Kidney (tissue), 22 donors: ENCODE measurements at places on chromosomes 7 and 10. TPM values are rescaled to one million over a fixed set of nuclear protein-coding genes. Genes with fewer than 3 reads are reported as not detected.

DNA sequence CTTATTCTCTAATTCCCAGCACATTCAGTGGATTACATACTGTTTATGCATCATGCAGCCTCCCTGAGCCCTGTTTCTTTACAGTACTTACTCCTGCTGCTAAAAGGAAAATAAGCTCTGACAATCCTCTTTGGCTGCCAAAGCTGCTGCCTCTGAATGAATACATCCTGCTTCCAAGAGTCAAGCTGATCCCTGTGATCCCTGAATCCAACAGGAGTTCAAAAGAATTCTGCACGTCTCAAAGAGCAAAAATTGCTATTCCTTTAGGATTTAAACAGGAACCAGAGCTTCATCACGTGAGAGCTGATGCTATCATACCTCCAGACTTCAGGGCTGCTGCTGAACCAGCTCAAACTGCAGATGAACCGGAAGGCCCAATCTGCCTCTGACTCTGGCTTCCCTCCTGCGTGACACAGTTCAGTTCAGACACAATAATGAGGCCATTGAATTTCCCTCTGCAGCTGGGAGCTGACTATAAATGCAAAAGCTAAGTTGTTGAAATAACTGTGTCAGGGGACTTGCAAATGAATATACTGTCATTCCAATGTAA, 851.0 kb upstream of the PHF14 start:
- no peaks in the 10 kb centered on the region for H3K4me1 ChIP-seq
- H3K4me3 ChIP-seq, result no peak overlapping the region
- H3K27ac ChIP-seq, result no peak overlapping the region
- no peaks in the 10 kb centered on the region for H3K36me3 ChIP-seq
- H3K27me3 ChIP-seq, result no peaks in the 10 kb centered on the region

The WNT2 gene
- total RNA-seq, result 0.57 TPM

GRCh38 chr10:70357565-70357964, 24.9 kb downstream of the LRRC20 start:
- peak; percentile 9 for DNase-seq
- no peak overlapping the region for H3K27ac ChIP-seq
- no peak overlapping the region for H3K4me3 ChIP-seq
- H3K27me3 ChIP-seq, result no peaks in the 10 kb centered on the region
- no peaks in the 10 kb centered on the region for H3K4me1 ChIP-seq

The PALD1 gene
- total RNA-seq, result 14.4 TPM

DNA sequence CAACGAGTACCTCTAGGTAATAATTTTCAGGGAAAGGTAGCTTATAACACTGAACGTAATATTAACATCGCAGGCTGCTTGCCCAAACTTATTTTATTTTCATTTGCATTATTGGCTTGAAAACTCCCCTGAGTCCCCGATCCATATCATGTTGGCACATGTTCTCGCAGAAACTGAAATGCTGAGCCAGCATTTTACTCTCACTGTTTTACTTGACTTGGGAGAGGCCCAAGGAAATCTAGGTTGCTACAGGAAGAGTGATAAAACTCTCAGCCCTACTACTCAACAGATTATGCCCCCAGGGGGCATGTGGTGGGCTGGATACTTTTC, 183.5 kb upstream of the HABP2 start:
- H3K4me1 ChIP-seq, result no peaks in the 10 kb centered on the region
- no peak for DNase-seq
- no peaks in the 10 kb centered on the region for H3K36me3 ChIP-seq
- no peaks in the 10 kb centered on the region for H3K27me3 ChIP-seq
- no peak overlapping the region for H3K4me3 ChIP-seq

- no peak overlapping the region for H3K27ac ChIP-seq
- no peaks in the 10 kb centered on the region for H3K4me1 ChIP-seq
- H3K36me3 ChIP-seq, result no peaks in the 10 kb centered on the region
- no peak for DNase-seq
Observed at GRCh38 chr10:95172851-95173250, 21.2 kb upstream of the ACSM6 start.

The ASL gene
- 57.2 TPM for total RNA-seq

The CNNM2 gene
- 10.9 TPM for total RNA-seq

- no peaks in the 10 kb centered on the region for H3K36me3 ChIP-seq
- no peaks in the 10 kb centered on the region for H3K4me1 ChIP-seq
- no peak overlapping the region for H3K27ac ChIP-seq
- no peak for DNase-seq
- no peak overlapping the region for H3K4me3 ChIP-seq
Observed at GRCh38 chr10:23525406-23525805, 86.5 kb downstream of the OTUD1 start.

DNA sequence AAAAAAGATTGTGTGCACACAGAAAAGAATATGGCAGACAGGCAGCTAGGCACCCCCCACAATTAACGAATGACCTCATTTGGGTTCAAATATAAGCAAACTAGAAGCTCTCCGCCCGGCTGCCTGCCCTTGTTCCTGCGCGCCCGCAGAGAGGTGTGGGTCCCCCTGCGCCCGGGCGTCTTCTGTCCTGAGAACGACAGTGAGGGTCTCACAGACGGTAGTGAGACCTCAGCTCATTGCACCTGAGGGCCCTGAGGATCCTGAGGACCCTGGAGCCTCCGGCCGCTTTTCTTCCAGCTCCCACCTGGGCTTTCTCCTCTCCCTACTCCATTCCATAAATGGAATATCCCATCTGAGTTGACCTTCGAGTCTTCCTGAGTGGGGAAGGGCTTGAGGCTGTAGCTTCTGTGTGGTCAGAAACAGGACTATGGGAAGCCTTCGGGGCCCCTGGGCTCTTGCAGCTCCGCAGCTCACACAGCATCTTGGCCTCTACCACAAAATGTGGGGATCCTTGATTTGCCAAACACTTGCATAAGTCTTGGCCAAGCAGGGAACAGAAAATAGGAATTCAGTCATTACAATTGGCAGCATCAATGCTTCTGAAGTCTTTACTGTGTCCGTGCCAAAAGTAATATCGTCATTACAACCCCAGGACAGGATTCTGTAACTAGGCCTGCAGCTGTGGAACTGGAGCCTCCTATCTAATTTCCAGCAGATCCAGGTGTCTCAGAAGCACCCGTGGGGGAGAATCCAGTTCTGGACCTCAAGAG, 43.8 kb downstream of the JAKMIP3 start:
- no peaks in the 10 kb centered on the region for H3K27me3 ChIP-seq
- H3K4me3 ChIP-seq, result no peak overlapping the region

DNA sequence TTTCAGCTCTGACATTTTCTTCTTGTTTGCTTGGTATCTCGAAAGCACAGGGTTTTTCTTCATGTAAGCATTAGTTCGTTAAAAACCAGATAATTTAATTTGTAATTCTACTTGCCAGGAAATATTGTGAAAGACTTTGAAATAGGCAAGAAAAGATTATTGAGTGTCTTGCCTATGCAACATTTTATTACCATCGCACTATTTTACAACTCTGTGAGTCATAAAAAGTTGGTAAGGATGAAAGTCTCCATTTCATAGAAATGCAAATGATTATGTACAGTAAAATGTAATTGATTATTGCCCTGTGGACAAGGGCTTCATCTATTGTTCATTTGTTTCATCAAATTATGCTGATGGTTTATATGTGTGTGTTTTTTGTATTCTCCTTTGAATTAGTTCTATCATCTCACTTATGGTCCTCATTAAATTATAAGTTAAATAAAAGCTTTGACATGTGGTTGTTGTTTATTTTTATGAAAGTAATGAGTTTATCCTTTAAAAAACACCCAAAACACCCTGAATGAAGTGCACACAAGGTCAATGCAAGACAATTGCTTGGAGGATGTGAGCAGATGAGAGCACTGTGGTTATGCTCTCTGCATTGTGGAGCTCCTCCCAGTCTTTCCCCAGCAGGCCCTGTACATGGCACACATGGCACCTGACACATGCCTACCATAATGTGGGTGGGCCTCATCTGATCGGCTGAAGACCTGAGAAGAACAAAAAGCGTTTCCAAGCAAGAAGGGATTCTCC, 230.8 kb downstream of the CXCL12 start:
- no peaks in the 10 kb centered on the region for H3K36me3 ChIP-seq
- H3K27me3 ChIP-seq, result no peaks in the 10 kb centered on the region
- no peak for DNase-seq

DNA sequence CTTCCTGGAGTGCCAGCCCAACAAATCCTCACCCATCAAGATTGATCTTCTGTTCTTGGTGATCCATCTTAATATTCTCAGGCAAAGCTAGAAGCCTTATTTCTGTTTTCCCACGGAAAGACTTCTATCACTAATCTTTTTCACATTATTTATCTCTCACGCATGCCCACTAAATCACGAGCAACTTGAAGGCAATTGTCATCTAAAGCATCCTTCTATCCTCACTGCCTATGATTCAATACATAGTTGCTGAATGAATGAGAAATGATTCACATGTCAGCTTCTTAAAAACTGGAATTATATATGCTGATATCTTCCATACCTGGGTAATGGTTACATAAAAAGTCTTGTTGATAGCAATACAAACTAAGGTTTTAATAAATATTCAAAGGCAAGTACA, 12.6 kb upstream of the COL1A2 start:
- no peak overlapping the region for H3K27ac ChIP-seq
- H3K27me3 ChIP-seq, result no peaks in the 10 kb centered on the region
- no peak for DNase-seq
- no peaks in the 10 kb centered on the region for H3K36me3 ChIP-seq

DNA sequence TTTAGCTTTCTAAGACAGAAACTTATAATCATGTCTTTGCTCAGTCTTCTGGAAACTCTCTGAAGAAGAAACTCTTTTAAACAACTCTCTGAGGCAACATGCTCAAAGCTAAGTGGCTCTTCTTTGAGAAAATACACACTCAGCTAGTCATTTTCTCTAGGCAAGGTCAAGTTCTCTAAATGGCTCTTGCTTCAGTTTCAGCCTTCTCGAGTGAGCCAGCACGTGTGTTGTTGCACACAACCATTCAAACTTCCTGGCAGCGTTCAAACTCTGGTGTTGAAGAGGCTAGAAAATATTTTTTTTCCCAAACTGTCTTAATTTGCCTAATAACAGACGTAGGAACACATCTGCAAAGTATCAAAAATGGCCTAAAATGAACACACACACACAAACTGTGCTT, 129.1 kb downstream of the THSD7A start:
- no peaks in the 10 kb centered on the region for H3K36me3 ChIP-seq
- no peaks in the 10 kb centered on the region for H3K4me1 ChIP-seq
- no peak overlapping the region for H3K27ac ChIP-seq
- DNase-seq, result no peak
- no peaks in the 10 kb centered on the region for H3K27me3 ChIP-seq

GRCh38 chr7:108063520-108063933, 60.6 kb upstream of the LAMB1 start:
- no peaks in the 10 kb centered on the region for H3K36me3 ChIP-seq
- peak; percentile 24 for DNase-seq
- H3K4me1 ChIP-seq, result no peaks in the 10 kb centered on the region
- H3K27ac ChIP-seq, result no peak overlapping the region
- no peak overlapping the region for H3K4me3 ChIP-seq
- H3K27me3 ChIP-seq, result no peaks in the 10 kb centered on the region

The BHLHA15 gene
- total RNA-seq, result 3.1 TPM

The NUTM2D gene
- total RNA-seq, result 9.0 TPM

- H3K27me3 ChIP-seq, result no peaks in the 10 kb centered on the region
- no peak for DNase-seq
- no peaks in the 10 kb centered on the region for H3K4me1 ChIP-seq
- H3K36me3 ChIP-seq, result no peaks in the 10 kb centered on the region
Observed at GRCh38 chr7:86013662-86014061, 630.0 kb upstream of the GRM3 start.

GRCh38 chr10:3186368-3186767, 13.8 kb upstream of the PITRM1 start:
- no peak overlapping the region for H3K27ac ChIP-seq
- H3K4me3 ChIP-seq, result no peak overlapping the region
- H3K27me3 ChIP-seq, result no peaks in the 10 kb centered on the region
- no peaks in the 10 kb centered on the region for H3K4me1 ChIP-seq
- no peaks in the 10 kb centered on the region for H3K36me3 ChIP-seq

DNA sequence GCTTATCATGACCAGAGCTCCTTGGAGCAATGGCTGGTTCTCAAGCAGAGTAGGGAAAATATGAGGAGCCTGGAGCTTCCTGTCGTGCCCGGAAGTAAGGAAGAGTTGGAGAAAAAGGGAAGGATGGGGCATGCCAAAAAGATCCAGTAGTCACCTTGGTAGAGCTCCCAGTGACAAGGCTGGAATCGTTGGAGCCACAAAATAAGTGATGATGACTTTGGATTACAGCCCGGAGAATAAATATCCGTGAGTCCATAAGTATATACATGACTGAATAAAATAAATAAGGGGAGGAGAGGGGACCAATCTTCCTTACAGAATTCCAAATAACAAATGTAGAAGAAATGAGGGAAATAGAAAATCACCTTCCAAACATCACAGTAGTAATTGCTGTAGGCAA, 29.3 kb downstream of the LMTK2 start:
- DNase-seq, result no peak
- no peak overlapping the region for H3K4me3 ChIP-seq
- H3K36me3 ChIP-seq, result peaks cover 3% of the 10 kb centered on the region
- H3K27me3 ChIP-seq, result no peaks in the 10 kb centered on the region
- no peak overlapping the region for H3K27ac ChIP-seq

DNA sequence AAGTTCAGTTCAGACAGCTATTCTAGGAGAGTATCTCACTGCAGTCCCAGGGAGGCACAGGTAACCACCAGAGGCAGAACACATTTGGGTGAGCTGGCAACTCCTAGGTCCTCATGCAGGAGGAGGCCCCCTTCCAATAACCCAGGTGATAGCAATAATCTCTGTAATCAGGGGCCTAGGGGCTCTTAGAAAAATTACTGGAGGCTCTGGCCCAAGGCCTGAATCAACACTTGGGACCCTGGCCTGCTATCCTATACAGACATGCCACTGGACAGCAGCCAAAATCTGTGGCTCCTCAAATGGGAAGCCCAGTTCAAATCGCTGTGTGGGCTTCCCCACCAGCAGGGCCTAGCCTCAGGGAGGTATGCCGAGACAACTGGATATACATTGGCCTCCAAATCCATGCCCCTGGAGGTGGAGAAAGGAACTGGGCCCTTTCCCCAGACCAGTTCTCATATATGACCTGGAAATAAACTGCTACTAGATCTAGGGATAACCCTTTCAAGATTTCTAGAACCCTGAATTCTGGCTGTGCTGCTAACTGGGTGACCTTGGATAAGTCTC, 1.6 kb downstream of the AVPI1 start:
- H3K27ac ChIP-seq, result no peak overlapping the region
- H3K36me3 ChIP-seq, result no peaks in the 10 kb centered on the region
- peaks cover 23% of the 10 kb centered on the region for H3K4me1 ChIP-seq
- H3K27me3 ChIP-seq, result no peaks in the 10 kb centered on the region
- peak overlapping the region; percentile 82 for H3K4me3 ChIP-seq

The KLHDC10 gene
- 38.9 TPM for total RNA-seq

DNA sequence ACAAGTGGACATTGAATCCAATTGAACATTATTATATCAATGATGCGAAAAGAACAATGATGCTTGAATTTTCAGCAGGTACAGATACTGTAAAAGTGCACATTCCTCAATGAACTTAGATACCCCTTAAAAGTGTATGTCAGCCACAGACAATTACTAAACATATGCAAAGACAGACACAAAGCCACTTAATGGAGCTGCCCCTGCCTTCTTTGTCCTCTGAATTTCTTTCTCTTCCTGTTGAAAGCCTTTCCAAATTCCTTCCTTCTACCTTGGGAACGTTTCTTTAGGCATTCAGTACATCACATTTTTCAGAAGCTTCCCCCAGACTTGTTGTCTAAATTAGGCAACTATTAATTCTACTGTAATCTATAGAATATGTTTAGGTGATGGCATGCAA, 706.8 kb upstream of the MBL2 start:
- no peaks in the 10 kb centered on the region for H3K4me1 ChIP-seq
- H3K27ac ChIP-seq, result no peak overlapping the region
- no peaks in the 10 kb centered on the region for H3K36me3 ChIP-seq
- H3K4me3 ChIP-seq, result no peak overlapping the region
